M059J (cell line): ENCODE measurements at places on chromosomes 6 and 20.
A peak's percentile ranks its signal among the peaks of the same experiment; 100 is the strongest.

DNA sequence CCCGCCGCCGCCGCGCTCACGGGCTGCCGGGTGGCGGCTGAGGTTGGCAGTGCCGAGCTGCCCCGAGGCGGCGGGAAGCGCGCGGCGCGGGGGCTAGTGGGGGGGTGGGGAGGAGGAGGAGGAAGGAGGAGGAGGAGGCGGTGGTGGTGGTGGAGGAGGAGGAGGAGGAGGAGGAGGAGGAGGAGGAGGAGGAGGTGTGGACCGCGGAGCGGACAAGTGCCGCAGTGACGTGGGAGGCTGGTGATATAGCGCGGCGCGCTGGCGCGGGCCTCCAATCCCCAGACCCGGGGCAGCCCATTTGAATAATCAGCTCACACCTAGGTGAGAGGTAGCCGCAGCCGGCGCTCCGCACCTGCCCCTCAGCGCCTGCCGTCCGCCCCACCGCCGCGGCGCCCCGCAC, at the start of gene FOXA2:
Gene FOXA2 (minus strand): TSS at position 51 of the 400 bp plus-strand sequence. CDS start 294 bp downstream, outside the sequence.
- no peak for DNase-seq

DNA sequence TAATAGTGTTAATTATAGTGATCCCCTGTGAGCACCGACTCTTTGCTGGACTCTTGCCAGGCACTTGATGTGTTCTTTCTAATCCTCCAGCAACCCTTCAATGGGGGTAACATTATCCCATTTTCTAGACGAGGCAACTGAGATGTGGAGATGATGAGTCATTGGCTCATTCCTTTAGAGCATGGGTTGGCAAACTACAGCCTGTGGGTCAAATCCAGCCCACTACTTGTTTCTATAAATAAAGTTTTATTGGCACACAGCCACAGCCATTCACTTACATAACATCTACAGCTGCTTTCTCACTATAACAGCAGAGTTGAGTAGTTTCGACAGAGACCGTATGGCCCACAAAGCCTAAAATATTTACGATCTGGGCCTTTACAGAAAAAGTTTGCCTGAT, 249.5 kb upstream of the KCNG1 start:
- DNase-seq = peak; percentile 36

DNA sequence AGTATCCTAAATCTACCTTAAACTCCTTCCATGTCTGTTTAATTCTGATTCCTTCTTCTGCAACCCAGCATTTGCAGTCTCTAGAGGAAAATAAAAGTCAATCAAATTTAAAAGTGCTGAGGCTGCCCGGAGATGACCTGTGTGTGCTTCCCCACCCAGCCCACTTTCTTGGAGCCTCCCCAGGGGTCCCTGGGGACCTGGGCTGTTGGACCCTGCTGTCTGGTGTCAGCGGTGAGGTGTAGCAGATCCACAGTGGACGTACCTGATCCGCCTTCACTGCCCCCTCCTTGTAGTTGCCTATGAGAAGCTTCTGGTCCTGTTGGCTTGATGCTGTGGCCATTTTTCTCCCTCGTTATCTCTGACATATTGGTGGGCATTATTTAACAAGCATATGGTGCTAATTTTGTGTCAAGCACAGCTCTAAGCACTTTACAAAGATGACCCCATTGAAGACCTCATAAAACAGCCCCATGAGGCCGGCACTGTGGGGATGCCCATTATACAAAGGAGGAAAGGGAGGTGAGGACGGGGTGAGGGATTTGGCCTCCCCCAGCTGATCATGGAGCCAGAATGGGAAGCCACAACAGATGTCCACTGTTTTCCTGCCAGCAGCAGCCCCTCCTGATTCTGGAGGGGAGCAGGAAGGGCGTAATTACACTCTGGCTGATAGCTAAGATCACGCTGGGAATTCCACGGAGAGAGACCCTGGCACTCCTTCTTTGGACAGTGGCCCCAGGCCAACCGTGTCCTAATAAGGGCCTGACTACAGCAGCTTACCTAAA, 628.2 kb downstream of the CDH26 start:
- no peak for DNase-seq

GRCh38 chr6:11044712-11045167, 635 bp upstream of the ELOVL2 start:
- DNase-seq = no peak

DNA sequence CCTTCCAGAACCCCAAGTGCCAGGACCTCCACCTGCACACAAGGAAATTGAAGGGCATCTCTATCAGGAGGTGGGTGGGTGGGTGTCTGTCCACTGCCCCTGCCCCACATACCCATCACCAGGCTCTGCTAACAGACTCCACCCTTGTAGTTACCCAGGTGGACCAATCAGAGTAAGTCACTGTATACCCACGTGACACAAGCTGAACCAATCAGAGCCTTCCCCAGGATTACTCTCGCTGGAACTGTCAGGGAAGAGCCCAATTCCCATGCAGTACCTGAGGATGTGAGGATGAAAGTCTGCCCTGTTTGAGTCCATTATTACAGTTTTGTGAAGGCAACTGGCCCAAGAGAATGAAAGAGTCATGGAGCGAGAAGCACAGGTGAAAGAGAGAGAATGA, 4.2 kb downstream of the OCSTAMP start:
- DNase-seq = no peak

DNA sequence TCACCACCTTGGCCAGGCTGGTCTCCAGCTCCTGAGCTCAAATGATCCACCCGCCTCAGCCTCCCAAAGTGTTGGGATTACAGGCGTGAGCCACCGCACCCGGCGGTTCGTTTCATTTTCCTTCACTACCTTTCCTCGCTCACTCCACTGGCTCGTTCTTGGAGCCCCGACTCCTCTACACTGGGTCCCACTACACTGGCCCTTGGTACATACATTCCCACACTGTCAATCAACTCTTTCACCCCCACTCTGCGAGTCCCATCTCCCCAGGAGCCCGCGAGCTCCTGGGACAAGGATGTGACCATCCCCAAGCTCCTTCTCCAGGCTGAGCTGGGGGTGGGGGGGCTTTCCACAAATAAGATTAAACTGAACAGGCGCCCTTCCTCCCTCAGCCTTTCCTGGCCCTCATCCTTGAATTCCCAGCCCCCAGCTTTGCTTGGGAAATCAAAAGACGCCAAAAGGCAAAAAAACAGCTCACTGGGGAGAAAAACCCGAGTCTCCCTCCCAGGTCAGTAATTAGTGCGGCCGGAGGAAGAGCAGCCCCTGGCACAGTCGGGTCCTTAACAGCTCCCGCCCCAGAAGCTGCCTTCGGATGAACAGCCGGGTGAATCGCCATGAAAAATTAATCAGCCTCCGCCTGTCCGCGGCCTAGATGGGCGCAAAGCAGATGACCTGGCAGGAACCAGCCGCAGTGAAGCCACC, 42.8 kb upstream of the LY86 start:
- DNase-seq = no peak

DNA sequence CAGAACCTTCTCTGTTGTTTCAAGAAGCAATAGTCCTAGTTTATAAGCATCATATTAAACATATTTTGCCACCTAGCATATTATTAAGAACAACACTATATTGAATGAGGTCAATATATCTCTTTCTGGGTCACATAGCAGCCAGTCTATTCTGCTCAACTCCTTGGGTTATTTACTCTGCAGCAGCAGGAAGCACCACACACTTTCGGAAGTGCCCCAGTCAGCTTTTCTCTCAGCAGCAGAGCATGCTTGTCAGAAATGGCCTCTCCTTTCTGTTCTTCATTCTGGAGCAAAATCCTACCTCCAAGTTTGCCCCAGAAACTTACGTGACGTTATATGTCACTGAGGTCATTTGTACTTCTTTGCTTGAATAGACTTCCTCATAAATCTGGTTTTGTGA, 22.7 kb downstream of the CFAP206 start:
- no peak for DNase-seq

DNA sequence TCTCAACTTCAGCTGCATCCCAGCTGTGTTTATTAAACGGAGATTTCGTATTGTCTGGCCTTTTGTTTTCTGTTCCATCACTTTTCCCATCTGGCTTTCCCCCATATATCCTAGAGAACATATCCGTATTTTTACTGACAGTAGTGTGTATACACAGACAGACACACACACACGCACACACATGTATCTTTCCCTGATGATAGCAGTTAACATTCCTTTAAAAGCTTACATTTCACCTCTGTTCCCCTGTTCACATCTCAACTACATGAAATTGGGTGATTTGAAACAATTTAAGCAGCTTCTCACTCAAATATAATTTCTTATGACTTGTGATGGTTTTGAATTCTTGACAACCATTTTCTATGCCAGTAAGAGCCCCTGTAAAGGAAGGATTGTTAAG, 207.1 kb upstream of the CEP162 start:
- no peak for DNase-seq

GRCh38 chr6:100465701-100466409, 1.1 kb upstream of the SIM1 start:
- peak; percentile 39 for DNase-seq

- peak; percentile 45 for DNase-seq
Observed at GRCh38 chr6:152458648-152459644, 178.2 kb downstream of the SYNE1 start.

DNA sequence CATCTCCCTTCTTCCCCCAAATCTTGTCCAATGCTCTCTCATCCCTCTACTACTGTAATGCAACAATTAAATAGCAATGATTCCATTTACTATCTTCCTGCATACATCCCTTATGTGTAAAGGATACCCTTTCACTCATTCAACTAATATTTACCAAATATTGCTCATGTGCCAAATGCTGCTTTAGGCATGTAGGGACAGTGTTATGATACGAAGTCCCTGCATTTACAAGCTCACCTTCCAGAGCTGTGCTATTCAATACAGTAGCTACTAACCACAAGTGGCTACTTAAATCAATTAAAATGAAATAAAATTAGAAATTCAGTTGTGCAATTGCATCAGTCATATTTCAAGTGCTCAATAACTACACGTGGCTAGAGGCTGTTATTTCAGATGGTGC, 41.1 kb downstream of the GMDS start:
- DNase-seq = no peak

- no peak for DNase-seq
Observed at GRCh38 chr6:37539171-37540028, 39.7 kb upstream of the CCDC167 start.

- no peak for DNase-seq
Observed at GRCh38 chr6:110400208-110400607, 15.2 kb downstream of the DDO start.

- peak; percentile 53 for DNase-seq
Observed at GRCh38 chr6:72386324-72386723, 235.5 kb upstream of the KCNQ5 start.

DNA sequence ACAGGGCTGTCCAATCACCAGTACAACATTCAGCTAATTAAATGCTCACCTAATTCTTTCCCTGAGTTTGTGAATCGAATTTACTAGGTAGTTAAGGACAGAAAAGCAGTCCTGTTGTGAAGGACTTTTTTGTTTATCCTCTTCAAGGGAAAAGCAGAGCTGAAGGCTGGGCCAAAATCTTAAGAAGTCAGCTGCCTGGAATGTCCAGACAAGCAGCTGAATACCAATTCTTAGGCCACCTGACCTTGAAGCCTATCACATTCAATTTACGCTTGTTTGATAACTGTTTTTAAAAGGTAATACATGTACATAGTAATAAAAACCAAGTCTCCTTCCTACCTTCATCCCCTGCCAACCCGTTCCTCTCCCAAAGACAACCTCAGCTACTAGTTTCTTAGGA, 56.4 kb downstream of the UQCC1 start:
- no peak for DNase-seq

DNA sequence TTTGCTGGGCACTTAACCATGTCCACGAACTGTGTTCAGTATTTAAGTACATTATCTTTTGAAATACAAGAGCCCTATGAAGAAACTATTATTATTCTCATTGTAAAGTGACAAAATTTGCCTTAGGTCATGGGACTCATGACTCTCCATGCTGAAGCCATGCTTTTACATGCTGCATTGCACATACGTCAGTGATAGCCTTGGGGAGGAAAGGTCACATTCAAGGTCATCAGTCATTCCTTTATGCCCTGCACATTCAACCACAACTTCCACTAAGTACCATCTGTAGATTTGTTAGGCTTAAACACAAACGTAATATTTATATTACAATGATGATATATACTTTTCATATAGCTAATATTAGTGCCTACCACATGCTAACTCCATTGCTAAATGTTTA, 292.7 kb downstream of the TBC1D7 start:
- no peak for DNase-seq

DNA sequence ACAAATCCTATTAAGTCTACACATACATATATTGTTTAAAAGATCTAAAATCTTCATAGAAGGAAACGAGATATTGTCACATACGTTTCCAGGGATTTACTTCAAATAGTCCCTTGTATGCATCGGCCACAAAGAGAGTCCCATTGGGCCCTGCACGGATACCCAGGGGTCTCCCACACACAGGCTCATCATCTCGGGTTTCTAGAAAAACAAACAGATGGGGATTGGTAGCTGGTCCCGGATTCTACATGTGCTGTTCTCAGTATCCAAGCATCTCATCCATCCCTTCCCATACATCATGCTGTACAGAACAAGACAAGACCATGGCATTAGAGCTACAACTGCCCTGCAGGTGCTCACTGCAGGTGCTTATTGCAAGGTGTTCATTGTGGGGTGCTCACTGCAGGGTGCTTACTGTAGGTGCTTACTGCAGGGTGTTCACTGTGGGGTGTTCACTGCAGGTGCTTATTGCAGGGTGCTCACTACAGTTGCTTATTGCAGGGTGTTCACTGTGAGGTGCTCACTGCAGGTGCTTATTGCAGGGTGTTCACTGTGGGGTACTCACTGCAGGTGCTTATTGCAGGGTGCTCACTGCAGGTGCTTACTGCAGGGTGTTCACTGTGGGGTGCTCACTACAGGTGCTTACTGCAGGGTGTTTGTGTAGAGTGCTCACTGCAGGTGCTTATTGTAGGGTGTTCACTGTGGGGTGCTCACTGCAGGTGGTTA, 21.0 kb downstream of the APMAP start:
- no peak for DNase-seq

DNA sequence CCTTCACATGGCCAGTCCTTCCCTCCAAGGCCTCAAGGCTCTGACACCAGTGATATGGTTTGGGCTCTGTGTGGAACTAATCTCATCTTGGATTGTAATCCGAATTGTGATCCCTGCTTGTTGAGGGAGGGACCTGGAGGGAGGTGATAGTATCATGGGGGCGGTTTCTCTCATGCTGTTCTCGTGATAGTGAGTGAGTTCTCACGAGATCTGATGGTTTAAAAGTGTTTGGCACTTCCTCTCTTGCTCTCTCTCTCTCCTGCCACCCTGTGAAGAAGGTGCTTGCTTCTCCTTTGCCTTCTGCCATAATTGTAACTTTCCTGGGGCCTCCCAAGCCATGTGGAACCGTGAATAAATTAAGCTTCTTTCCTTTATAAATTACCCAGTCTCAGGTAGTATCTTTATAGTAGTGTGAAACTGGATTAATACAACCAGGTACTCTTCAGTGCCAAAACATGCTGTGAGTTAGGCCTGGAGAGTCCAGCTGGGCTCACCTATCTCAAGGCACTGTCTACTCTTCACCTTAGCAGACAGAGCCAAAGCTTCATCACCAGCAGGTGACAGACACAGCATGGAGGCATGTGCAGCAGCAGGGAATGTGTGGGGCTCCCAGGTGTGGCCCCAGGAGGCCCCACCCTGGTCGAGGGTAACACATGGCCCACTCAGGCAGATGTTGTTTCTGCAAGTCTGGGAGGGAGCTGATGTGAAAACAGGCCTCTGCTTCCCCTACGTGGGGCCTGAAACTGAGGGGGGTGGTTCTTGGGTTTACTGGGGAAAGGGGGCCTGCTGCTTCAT, 97.5 kb upstream of the CDYL start:
- no peak for DNase-seq

GRCh38 chr6:137873273-137873762, 6.3 kb downstream of the TNFAIP3 start:
- peak; percentile 40 for DNase-seq

- no peak for DNase-seq
Observed at GRCh38 chr6:72217626-72218025, 331.3 kb downstream of the RIMS1 start.

GRCh38 chr6:136410201-136411024, 120.8 kb upstream of the BCLAF1 start:
- peak; percentile 20 for DNase-seq
